ENCODE measurements at places on chromosomes 2 and 18.

GRCh38 chr18:79644006-79644665 is 35.5 kb upstream of the CTDP1 start:
- DNase-seq, result peak; percentile 58

DNA sequence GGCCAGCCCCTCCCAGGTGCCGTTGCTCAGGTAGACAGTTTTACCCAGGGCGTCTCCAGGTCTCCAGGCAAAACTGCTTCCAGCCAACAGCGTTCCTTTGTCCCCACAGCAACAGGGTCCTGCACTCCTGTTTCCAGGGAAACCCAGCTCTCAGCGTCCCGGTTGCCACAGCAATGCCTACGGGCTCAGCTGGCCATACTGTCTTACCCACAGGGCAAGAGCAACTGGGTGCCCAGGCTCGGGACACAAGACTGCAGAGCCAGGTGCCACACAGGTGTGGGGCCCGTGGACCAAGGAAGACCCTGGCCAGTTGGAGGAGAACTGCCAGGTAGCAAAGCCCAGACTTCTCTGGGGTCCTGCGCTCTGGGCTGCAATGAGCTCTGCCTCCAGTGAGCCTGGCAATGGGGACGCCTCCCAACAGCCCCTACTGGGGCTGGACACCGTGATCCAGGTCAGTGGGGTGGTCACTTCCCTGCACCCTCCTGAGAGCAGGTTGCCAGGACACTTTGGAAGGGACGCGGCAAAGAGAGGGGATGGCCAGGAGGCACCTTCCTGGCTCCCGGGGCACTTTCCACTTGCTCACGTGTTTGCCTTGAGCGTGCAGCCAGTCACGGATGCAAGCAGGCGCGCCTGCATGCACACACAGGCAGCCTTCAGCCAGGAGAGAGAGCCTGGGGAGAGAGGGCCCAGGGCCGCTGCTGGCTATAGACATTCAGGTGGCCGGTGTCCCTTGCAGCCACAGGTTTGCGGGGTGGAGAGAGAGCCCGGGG is at the start of gene CROCC2:
CROCC2 (plus strand) TSS at position 196 of the 770 bp plus-strand sequence; CDS start at position 374, 178 bp downstream.
- DNase-seq, result no peak

DNA sequence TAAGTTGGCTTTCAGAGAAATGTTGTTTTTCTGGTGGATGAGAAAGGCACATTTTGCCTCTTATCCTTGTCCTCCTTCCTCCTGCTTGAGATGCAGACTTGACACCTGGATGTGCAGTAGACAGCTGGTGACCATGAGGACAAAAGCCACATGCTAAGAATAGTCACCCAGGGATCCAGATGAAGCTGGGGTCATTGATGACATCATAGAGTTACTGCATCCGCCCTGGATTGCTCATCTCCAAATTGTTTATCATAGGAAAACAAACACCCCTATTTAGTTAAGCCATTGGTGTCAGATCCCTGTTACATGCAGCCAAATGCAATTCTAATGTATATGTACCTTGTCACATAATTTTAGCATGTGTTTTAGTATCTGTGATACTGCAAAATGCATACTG is 16.3 kb upstream of the SLC1A4 start:
- no peak for DNase-seq

DNA sequence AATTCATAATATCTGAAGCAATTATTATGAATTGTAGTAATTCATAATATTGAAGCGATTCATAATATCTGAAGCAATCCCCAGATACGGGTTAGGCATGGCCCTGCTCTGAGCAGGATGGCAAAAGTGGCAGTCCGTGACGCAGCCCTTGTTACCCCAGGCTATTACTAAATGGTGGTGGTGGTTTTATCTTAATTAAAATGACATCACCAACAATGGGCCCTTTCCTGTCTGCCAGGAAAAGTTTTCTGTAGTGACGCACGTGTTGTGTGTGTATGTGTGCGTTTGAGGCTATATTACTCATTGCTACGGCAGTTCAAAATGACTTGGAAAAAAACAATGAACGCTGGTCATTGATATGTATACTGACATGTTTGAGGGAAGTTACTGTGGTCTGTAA is 10.6 kb upstream of the MOCOS start:
- DNase-seq, result peak; percentile 84

DNA sequence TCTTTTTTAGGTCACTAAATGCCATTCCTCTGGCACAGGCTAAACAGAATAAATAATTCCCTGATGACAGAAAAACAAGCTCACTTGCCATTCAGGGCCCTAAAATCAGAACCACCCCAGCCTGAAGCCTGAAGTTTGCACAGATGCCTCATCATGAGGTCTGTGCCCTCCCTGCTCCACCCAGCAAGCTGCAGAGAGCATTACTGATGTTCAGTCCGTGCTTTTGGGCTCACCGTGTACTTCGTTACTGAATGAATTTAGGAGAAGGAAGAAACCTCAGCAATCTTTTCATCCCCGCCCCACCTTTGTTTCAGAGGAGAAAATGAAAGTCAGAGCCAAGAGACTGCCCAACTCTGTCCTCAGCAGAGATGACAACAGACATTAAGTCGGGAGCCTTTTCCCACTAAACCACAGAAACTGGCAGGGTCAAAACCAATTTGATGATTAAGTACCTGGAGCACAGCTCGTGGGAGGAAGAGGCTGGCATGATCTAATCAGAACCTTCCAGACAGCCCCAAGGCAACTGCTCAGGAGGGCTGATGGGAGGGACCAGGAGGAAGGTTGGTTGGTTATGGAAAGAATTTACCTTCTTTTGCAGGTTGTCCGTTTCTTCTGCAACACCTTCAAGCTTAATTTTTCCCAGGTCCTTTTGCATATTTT is 122.7 kb downstream of the LAMA1 start:
- no peak for DNase-seq

- peak; percentile 60 for DNase-seq
Observed at GRCh38 chr2:172261292-172261691, 158.6 kb upstream of the DLX2 start.

DNA sequence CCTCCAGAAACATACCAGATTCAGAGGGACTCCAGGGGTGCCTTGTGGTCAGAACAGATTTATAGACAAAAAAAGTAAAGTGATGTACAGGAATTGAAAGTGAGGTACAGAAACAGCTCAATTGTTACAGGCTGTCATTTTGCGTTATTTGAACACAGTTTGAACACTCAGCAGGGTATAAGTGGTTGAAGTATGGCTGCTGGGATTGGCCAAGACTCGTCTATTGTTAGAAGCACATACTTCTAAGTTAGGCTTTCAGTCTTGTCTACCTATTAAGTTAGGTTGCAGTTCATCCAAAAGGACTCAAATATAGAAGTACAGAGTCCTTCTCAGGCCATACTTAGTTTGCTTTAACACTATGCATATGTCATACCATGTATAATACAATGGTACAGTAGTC is 21.0 kb upstream of the GRB14 start:
- no peak for DNase-seq

GRCh38 chr18:58761970-58762780 is 90.9 kb downstream of the MALT1 start:
- DNase-seq, result no peak

GRCh38 chr18:32310101-32310500 is 120.3 kb downstream of the MEP1B start:
- DNase-seq, result peak; percentile 68

GRCh38 chr2:119439574-119440500 is 8.2 kb downstream of the TMEM37 start:
- DNase-seq, result no peak

GRCh38 chr2:200944467-200945394 is 18.7 kb downstream of the ORC2 start:
- peak; percentile 86 for DNase-seq

- no peak for DNase-seq
Observed at GRCh38 chr2:11722292-11723060, 24.0 kb upstream of the LPIN1 start.

DNA sequence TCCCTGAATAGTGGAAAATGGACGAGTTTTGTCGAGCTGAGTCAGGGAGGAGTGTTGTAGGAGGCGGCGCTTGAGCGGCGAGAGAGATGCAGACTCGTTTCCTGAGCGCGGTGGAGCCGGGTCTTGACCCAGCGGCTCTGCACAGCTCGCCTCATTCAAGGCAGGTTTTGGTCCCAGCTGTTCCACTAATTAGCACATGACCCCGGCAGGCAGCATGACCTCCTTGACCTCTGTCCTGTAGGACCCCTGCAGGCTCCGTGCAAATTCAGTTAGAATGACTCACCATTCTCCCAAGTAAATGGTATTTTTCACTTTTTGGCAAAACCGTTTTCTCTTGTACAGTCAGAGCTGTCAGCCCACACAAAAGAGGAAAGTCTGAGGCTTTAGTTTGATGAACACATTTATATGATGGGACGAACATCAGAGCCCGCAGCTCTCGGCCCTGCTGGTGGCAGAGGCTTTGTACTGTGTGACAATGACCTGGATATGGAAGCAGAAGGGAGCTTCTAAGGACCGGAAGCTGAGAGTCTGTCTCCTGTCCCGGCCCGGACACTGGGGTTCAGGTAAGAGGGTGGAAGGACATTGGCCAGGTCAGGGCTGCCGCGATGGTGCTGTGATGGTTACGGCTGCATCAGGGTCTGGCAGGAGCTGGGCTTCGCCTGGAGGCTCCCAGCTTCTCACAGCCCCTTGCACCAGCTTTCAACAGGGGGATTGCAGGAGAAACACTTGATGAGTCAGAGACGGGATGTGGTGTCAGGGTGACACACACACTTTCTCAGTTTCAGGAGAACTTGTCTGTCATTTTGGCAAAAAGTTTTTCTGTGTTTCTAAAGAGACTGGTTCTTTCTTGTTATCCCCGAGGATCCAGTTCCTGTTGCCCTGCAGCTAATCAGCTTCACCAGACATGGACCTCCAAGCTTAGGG is 29.9 kb upstream of the ALKAL2 start:
- peak; percentile 12 for DNase-seq

GRCh38 chr2:18046558-18047212 is 168.2 kb downstream of the KCNS3 start:
- DNase-seq, result peak; percentile 46

GRCh38 chr18:13453714-13454113 is 235.2 kb downstream of the LDLRAD4 start:
- DNase-seq, result no peak

- DNase-seq, result no peak
Observed at GRCh38 chr18:10995550-10995949, 153.8 kb downstream of the PIEZO2 start.
